ENCODE measurements at places on chromosomes 7 and 10. TPM values are rescaled to one million over a fixed set of nuclear protein-coding genes. Genes with fewer than 3 reads are reported as not detected.

LAMB1 gene
- not detected for total RNA-seq

GRCh38 chr7:22375359-22376048, 18.6 kb upstream of the RAPGEF5 start:
- no peak for DNase-seq

DNA sequence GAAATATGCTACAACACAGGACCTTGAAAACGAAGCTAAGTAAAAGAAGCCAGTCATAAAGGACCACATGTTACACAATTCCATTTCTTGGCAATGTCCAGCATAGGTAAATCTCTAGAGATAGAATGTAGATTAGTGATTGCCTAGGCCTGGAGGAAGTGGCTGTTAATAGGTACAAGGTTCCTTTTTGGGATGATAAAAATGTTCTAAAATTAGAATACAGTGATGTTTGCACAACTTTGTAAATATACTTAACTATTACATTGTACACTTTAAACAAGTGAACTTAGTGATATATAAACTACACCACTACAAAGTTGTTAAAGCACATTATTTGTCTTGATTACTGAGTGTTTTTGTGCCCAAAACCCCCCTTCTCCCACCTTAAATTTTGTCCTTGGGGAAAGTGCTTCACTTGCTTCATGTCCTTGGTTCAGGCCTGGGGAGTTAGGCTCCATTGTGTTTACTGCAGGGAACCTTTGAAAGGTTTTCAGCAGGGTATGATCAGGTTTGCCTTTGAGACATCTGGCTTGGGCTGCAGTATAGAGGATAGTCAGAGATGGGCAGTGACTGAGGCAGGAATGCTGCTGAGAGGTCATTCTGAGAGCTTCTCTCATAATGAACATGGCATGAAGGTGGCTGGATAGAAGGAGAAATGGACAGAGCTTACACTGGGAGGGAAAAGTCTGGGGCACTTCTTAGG, 1052.6 kb downstream of the REEP3 start:
- DNase-seq, result no peak

GPR158 gene
- total RNA-seq, result not detected
